ENCODE measurements at places on chromosomes 16 and 17.

- no peak for DNase-seq
These were observed 674 bp downstream of the C17orf75 start for GRCh38 chr17:32341141-32341856.

- no peak for DNase-seq
These were observed 229.2 kb downstream of the SHISA9 start for GRCh38 chr16:13130586-13130985.

DNA sequence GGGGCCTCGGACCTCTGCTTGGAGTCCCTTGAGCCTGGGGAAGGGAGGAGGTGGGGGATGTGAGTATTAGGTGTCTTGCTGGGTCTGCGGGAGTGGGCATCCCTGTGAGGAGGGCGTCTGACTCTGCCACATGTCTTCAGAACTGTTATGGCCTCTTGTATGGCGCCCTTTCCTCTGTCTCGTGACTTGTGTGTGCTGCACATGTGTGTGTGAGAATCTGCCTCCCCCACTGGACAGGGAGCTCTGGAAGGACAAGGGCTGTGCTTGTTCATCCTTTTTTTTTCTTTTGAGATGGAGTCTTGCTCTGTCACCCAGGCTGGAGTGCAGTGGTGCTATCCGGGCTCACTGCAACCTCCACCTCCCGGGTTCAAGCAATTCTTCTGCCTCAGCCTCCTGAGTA is 33.4 kb downstream of the ARHGAP23 start:
- DNase-seq: no peak

DNA sequence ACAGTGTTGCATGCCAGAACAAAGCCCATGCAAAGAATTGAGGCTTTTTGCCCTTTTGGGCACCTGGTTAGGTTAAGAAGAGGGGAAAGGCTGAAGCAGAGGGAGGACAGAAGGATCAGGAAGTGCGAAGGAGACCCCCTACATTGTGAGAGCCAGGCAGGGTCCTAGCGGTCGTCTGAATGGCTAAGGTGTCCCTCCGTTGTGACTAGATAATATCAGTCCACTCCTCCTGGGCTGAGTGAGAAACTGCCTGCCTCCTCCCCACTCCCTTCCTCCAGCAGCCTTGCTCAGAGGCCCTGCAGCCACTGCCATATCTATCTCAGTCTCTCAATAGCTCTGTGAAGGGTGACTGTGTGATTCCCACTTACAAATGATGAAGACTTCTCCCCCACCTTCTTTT is 75.1 kb downstream of the WSB1 start:
- no peak for DNase-seq

- DNase-seq: no peak
These were observed 26.1 kb downstream of the FAM222B start for GRCh38 chr17:28816540-28816939.

- no peak for DNase-seq
These were observed 724 bp downstream of the GAA start for GRCh38 chr17:80101946-80102663.

DNA sequence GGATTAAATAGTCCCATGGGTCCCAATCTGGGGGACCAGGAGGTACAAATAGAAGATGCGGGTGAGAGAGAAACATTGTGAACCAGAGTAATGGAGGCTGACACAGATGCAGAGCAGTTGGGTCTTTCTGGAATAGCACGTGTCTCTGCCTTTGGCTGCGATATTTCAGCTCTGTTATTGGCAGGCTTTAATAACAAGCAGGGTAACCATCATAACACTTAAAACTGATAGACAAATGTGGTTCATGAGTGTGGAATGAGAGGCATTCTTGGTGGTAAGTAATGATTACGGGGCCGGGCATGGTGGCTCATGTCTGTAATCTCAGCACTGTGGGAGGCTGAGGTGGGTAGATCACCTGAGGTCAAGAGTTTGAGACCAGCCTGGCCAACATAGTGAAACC is 110.3 kb downstream of the SNX29 start:
- DNase-seq: no peak

- DNase-seq: no peak
These were observed 55.9 kb downstream of the NSRP1 start for GRCh38 chr17:30172560-30172959.

- no peak for DNase-seq
These were observed 405.6 kb upstream of the TOM1L1 start for GRCh38 chr17:54494721-54495715.

- no peak for DNase-seq
These were observed 711 bp downstream of the ALYREF start for GRCh38 chr17:81890447-81891302.

GRCh38 chr17:56119936-56120335 is 33.3 kb upstream of the ANKFN1 start:
- DNase-seq: no peak

GRCh38 chr16:22077700-22078313 is 14.5 kb upstream of the VWA3A start:
- DNase-seq: peak; percentile 80

DNA sequence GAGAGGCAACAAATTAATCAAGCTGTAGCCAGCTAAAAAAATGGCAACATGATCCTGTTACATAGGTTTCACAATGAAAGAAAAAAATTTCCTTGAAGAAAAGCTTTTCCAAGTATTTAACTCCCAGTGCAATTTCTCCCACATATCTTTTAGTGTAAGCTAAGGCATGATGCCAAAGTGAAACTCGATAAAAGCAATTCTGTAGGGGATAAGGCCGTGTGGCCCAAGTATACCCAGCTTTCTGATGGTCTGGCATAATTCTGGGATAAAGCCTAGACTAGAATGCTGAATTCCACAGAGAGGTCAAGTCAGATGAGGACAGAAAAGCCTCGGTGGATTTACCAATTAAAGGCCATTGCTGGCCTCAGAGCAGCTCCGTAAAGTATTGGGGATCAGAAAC is 36.2 kb downstream of the CTCF start:
- no peak for DNase-seq

DNA sequence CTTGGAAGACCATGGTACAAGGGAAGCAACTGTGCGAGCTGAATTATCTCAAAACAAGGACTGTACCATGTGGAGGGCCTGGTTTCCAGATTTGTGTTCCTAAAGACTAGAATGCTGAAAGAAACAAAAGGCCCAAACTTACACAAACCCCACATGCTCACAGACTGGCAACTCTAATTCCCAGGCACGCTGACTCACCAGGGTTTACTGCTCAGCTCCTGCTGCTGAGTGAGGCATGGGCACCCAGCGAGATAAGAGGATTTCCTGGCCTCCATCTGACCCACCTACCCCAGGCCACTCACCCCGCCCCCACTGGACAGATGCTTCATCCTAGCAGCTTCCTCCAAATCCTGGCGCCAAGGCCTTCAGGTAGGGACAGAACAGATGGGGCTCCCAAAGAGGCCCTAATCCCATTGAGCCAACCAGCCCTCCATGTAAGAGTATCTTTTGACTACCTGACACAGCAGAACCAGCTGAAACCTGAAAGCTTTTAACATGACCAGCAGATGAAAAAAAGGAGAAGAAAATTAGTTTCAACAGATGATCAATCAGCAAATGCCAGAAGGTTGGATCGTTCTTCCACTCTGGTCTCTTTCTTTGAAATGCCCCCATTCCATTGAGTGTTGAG is 33.9 kb downstream of the DCUN1D3 start:
- peak; percentile 43 for DNase-seq

DNA sequence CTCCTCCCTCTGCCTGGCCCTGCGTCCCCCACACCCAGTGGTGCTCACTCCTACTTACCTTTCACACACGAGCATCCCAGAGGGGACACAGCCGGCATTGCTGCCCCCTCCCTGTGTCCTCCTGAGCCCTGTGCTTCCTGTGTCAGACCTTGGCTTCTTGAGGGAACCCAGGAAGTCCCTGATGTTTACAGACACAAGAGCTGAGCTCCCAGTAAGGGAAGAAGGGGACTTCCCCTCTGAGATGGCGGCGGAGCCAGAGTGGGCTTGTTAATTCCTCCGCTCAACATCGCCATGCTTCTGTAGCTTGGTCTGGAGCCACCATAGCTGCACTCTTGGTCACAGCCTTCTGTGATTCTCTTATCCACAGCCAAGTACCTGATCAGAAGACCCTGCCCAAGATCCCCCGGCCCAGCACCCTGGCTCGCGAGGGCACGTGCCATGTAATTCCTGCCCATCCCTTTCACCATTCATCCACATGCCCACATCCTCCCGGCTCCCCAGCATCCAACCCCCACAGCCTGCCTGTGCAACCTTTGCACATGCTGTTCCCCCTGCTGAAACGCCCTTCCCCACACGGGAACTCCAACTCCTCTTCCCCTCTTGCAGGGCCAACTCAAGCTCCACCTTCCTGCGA is 127.4 kb upstream of the FOXF1 start:
- DNase-seq: no peak

DNA sequence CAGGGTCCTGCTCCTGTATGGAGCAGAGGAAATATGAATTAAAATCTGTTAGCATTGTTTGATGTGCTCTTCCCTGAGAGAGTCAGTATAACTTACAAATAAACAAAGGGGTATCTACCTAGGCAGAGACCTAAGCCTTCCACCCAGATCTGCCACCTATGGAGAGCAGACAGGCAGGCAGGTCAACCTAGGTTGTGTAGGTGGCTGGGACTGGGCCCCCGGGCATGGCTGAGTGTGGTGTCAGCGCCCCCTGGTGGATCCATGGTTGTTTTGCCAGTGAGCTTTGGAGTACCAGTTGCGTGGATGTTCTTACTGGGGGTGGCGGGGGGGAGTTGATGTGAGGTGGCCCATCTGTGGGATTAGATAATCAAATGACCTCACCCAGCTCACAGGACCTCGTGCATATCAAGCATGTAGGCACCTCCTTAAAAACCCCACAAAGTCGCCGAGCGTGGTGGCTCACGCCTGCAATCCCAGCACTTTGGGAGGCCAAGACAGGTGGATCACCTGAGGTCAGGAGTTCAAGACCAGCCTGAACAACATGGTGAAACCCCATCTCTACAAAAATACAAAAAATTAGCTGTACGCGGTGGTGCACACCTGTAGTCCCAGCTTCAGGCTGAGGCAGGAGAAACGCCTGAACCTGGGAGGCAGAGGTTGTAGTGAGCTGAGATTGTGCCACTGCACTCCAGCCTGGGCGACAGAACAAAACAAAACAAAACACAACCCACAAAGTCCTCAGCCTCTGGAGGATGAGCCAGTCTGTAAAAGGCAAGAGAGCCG is 17.6 kb downstream of the DUS2 start:
- peak; percentile 72 for DNase-seq

DNA sequence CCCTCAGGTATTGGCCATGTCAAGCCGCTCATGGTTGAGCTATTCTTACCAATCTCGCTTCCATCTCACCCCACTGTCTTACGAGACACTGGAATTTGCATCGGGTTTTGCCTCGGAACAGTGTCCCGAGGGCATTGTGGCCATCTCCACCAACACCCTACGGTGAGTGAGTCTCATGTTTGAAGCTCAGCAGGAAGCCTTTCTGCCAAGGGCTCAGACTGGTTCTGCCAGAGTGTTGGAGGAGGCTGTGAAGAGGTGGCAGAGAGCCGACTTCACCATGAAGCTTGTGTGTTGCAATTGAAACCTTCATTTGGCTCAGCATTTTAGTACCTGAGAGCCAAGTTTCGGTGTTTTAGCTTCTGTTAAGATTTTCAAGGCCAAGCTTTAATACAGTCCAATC is 38.0 kb downstream of the SF3B3 start:
- DNase-seq: peak; percentile 67

GRCh38 chr16:4111748-4112696 is 4.2 kb downstream of the ADCY9 start:
- DNase-seq: no peak

GRCh38 chr16:20851601-20852000 is 45.3 kb downstream of the REXO5 start:
- DNase-seq: no peak

GRCh38 chr16:19232988-19233387 is 52.5 kb upstream of the CLEC19A start:
- DNase-seq: no peak

GRCh38 chr16:19885451-19886072 is 914 bp upstream of the GPRC5B start:
- DNase-seq: no peak

All from dorsolateral prefrontal cortex (tissue), 122 donors.